ENCODE measurements at places on chromosomes 13 and 19.

GRCh38 chr13:28922341-28922740 lies 102.2 kb downstream of the MTUS2 start:
- no peak for DNase-seq

DNA sequence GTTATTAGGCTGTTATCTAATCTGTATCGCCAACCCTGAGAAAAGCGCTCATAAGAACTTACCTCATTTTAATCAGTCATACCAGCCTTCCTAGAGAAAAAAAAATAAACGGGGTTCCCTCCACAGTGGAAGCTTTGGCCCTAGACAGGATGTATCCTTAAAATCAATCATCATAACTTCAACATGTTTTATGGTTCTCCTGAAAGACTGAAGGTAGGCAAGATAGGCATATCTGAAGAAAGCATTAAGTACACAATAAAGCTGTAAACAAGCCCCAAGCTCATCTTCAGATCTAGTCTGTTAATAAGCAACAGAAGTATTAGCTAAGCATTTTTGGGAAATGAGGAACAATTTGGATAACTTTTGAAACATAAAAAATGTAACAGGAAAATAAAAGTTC lies 18.7 kb upstream of the SERP2 start:
- DNase-seq, result no peak

- no peak for DNase-seq
These were observed 587.4 kb downstream of the LMO7 start for GRCh38 chr13:76223565-76223964.

DNA sequence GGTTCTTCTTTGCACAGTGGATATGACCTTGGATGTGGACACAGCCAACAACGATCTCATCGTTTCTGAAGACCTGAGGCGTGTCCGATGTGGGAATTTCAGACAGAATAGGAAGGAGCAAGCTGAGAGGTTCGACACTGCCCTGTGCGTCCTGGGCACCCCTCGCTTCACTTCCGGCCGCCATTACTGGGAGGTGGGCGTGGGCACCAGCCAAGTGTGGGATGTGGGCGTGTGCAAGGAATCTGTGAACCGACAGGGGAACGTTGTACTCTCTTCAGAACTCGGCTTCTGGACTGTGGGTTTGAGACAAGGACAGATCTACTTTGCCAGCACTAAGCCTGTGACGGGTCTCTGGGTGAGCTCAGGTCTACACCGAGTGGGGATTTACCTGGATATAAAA lies 9.4 kb downstream of the RFPL4AL1 start:
- no peak for DNase-seq

DNA sequence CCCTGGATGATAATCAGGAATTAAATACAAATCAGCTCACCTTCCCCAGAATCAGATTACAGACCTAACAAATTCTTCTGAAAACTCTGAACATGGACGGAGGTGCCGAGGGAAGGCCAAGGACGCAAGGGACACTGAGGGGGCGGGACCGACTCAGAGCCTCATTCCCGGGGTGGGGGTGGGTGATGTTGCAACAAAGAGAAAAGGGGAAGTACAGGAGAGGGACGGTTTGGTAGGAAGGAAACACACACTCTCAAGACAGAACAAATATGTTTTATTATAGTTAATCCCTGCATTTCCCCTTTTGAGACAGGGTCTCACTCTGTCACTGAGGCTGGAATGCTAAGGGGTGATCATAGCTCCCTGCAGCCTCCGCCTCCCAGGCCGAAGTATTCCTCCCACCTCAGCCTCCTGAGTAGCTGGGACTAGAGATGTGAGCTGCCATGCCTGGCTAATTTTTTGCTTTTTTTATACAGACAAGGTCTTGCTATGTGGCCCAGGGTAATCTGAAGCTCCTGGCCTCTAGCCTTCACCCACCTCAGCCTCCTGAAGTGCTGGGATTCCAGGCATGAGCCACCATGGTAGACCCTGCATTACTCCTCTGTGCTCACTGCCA lies 786 bp upstream of the LILRA2 start:
- no peak for DNase-seq

- DNase-seq, result no peak
These were observed 12.2 kb upstream of the NFIX start for GRCh38 chr19:12983091-12983490.

DNA sequence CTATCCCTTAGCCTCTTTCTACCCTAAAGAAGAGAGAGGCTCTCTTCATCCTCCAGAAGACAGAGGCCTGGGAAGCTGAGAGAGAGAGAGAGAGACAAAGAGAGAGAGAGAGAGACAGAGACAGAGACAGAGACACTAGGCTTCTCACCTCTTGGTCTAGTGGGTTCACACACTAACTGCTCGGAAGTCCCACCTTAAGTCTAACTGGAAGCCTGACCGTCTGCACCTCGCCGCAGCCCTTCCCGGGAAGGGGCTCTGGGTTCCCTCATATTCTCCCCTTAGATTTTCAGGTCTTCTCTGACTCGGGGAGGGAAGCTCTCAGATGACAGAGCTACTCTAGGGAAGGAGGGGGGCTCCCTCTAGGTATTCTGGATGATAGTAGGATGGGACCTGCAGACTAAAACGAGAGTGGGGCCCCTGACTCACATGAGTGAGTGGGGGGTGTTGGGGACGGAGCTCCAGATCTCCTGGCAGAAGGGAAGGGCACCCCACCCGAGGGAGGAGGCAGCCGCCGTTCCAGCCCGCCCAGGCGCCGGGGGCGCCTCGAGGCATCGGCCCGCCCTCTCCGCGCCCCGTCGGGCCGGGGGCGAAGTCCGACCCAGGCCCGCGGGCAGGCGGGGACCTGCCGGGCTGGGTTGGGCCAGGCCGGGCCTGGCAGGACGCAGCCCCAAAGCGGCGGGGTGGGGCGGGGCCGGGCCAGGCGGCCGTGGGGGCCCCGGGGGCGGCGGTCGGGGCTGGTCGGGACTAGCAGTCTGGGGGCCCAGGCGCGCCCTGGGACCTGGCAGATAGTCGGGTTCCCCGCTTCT lies 2.0 kb upstream of the JUNB start:
- DNase-seq, result peak; percentile 52

- peak; percentile 99 for DNase-seq
These were observed 720 bp upstream of the HNRNPL start for GRCh38 chr19:38850436-38850975.
